RPMI8226 (cell line): ENCODE measurements at places on chromosomes 1 and 21.

GRCh38 chr1:179016706-179017382, 8.8 kb upstream of the FAM20B start:
- DNase-seq = peak; percentile 96

DNA sequence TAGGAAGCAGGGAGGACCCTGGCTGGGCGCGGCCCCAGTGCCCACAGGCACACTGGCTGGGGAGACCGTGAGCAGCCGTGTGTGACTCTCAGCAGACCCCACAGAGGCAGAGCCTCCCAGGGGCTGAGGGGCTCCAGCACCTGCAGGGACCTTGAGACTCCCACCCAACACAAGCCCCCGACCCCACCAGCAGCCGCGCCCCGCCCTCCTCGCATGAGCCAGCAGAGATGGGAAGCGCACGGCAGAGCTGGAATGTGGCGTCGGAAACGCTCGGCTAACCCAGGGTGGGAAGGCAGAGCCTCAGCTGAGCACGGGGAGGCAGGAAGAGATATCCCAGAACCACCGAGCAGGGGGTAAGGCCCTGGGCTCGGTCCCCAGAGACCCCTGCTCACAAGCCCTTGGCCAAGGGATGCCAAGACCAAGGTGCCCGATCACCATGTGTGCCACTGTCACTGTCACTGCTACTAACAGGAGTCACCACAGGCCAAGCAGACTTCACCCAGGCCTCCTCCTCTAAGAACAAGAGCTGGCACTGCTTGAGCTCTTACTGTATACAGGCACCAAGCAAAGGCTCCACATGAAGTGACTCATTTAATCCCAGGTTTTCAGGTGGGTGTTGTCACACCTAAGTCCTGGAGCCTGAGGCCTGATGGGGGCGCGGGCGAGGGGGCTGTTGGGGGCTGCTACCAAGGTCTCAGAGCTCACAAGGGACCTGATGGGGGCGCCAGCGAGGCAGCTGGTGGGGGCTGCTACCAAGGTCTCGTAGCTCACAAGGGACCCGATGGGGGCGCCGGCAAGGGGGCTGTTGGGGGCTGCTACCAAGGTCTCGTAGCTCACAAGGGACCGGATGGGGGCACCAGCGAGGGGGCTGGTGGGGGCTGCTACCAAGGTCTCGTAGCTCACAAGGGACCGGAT, 20.1 kb downstream of the MEGF6 start:
- no peak for DNase-seq

GRCh38 chr1:12397462-12398450, 167.9 kb downstream of the VPS13D start:
- no peak for DNase-seq

GRCh38 chr1:246295968-246296367, 211.1 kb downstream of the SMYD3 start:
- no peak for DNase-seq

DNA sequence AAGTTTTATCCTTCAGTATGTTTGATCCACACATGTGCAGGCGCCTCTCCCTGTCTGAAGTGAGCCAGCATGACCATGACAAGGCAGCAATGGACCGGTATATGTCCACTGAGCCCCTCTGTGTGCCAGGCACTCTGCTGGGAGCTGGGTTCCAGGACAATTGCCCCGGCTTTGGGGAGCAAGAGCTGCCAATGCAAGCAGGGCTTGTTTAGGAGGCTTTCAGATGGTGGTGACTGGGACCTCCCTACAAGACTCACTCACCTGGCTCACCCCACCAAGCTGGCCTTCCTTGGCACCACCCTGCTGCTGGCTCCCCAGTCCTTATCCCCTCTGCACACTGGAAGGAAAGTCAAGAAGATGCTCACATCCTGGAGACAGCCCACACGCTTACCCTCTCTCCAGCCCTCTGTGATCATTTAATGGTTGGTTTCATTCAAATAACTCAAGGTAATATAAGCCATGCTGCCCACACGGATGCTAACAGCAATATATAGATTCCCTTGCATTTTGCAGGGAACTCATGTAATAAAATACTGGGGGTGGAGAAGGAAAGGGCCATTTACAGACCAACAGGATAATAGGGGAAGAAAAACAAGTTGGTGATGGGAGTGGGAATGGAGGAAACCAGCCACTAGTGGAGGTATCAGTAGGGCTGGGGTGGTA, 23.6 kb downstream of the KCND3 start:
- no peak for DNase-seq

DNA sequence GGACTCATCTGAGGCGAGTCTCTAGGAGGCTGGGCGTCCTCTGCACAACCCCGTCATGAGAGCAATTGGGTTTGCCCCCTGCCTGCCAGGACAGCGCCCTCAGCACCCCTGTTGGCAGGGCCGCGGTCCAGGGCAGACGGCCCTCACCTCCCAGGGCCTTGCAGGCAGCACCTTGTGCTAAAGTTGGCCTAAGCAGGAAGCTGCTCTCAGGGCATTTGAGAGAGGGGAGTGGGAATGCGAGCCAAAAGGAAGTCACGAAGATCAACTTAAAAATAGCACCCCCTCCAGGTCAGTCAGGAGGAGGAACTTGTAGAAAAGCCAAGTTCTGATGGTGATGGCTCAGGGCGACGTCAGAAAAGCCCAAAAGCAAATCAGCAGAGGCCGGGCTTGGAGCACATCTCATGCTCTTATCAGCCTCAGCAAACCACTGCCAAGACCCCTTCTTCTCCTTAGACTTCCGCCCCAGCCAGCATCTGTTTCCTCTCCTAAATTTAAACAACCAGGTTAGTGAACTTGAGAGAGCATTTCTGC, 12.6 kb upstream of the ADORA3 start:
- peak; percentile 33 for DNase-seq

GRCh38 chr1:56416495-56416894, 162.9 kb downstream of the PLPP3 start:
- no peak for DNase-seq

DNA sequence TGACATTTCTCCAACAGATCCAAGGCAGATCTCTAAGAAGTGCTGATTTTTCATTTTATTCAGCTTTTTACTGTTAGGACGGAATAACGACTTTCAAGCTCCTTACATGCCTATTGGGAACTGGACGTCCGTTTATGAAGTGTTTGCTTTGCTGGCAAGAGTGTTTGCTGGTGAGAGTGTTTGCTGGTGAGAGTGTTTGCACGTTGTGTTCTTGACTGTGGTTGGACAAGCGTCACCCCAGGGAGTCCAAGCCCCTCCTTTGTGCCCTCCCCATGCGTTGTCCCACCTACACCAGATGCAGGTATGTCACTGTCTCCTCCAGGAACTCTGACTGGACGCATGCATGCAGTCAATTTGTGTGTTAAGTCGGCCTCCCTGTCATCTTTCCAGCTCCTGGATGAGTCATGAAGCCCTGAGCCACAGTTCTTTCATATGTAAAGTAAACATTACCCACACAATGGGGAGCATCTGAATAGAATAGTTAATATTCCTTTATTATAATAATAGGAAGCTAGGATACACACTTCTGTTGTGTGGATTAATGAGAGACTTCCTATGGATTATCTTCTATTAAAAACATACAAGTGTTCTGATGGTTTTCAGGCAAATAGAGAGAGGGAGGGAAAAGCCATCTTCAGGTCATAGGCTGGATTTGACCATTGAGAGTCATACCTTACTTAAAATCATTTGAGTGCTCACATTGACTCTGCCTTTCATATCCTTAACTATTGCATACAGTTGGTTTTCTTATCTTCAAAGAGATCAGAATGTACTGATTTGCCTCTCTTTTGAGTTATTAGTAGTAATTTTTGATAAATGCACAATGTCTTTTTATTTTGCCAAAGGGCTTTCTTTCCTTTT, 119.2 kb downstream of the GALNT2 start:
- no peak for DNase-seq

GRCh38 chr1:30855686-30856259, 52.8 kb downstream of the SDC3 start:
- no peak for DNase-seq

DNA sequence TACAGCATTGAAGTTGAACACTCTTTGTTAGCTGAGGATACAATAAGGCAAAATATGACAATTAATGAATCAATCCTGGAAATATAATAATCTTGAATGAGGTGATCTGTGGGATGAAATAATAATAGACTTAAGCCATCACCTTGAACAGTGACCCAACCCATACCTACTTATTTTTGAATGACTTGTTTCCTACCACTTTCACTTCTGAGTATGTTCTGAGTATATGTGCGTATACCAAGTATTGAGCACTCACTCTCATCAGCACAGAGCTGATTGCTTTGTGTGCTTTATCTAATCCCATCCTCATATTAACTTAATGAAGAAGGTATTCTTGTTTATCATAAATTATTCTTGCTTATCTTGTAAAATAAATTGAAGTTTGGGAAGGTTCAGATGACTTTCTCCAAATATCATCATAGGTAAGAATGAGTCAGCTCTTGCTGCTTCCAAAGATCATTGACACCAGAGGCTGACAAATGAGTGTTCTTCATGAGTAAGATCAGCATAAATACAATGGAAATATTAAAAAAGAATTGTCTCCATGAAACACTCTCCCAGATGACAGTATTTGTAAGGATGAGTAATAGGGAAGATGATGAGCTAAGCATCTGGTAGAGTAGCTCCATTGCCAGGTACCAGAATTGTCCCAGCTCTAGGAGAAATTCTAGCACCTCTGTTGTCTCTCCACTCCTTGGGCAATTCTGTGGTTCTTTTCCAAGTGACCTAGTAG, 198.1 kb upstream of the KIAA0040 start:
- no peak for DNase-seq
